Suppressor macrophage (primary cell): ENCODE measurements at places on chromosomes 5 and 9.

DNA sequence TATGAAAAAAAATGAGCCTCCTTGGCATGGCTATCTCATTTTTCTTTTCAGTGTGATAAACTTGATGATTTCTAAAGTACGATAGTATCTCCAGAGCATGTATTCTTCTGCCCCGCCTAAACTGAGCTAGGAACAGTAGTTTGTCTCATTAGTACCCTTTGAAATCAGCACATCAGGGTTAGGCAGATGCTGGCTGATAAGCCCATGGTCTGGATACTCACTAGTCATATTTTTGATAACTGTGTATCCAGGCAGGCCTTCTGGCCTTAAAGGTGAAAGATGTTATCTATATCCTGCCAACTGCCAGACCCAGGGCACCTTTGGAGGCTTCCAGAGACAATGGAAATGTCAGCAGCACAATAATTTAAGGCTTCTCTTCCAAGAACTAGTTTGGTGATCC lies 103.8 kb downstream of the GIN1 start:
- no peak for DNase-seq

- DNase-seq: no peak
These were observed 22.3 kb downstream of the BNC2 start for GRCh38 chr9:16848179-16848578.

- DNase-seq: peak; percentile 19
These were observed 47.5 kb upstream of the PLPP1 start for GRCh38 chr5:55582256-55582655.

GRCh38 chr9:18154661-18155060 lies 319.3 kb upstream of the ADAMTSL1 start:
- no peak for DNase-seq

- no peak for DNase-seq
These were observed 1.8 kb downstream of the ISCA1 start for GRCh38 chr9:86280580-86280979.

DNA sequence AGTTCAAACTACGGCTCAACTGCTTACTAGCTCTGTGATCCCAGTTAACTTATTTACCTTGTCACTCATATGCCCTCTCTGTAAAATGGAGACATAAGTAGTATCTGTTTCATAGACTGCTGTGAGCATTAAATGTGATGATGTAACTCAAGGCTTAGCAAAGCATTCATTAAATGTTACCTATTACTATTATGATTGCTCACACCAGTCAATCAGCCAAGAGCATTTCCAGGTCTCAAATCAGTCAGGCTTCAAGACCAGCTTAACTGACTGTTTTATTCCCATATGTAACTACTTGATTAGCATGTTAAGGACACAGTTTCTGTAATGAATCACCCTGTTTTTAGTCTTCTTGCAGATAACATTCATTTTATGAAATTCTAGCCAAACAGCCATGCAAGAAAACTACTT lies 413.3 kb downstream of the MLLT3 start:
- no peak for DNase-seq

DNA sequence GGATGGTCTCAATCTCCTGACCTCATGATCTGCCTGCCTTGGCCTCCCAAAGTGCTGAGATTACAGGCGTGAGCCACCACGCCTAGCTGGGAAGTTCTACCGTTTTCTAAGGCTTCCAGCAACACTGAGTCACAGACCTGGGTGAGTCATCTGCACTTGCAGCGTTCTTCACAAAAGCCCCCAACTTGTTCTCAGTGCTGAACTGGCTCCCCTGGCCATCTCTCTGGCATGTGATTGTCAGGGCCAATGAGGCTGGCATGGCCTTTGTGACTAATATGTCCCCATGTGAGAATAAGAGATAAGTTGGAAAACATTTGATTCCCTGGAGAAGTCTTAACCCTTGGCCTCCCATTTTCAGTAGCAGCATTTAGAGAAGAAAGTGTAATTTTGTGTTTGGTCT lies 124.4 kb downstream of the WDR41 start:
- no peak for DNase-seq

- no peak for DNase-seq
These were observed 82.8 kb downstream of the DCP2 start for GRCh38 chr5:113059232-113060040.

DNA sequence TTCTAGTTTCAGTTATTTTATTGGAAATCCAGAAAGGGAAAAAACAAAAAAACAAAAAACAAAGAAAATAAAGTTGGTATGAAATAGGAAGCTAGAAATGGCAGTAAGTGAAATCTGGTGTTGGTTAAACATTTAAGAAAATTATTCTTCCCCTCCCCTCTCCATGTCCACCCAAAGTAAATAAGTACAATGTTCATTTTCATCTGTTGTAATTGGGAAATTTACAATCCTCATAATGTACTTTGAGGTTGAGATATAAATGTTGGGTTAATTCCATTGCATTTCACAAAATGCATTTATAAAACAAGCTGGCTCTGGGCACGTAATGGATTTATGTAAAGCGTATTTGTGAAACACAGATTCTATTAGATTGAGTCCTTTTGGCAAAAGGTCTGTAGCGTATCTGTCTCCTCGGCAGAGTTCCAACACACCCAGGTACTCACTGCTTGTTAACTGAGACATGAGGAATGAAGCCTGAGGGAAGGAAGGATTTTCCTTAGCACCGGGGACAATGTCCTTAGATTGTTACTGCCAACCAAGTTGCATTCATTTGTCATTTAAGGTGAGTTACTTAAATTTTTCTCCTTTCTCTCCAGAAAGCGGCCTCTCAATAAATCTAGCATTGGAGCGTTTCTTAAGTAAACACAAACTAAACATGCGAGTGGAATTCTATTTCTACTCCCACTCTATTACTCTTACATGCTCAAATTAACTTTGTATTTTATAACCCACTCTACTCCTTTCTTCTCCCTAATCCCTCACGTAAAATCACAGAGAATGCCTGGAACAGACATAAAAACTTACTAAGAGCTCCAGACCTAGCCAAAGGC lies 912.3 kb upstream of the WWC1 start:
- no peak for DNase-seq

DNA sequence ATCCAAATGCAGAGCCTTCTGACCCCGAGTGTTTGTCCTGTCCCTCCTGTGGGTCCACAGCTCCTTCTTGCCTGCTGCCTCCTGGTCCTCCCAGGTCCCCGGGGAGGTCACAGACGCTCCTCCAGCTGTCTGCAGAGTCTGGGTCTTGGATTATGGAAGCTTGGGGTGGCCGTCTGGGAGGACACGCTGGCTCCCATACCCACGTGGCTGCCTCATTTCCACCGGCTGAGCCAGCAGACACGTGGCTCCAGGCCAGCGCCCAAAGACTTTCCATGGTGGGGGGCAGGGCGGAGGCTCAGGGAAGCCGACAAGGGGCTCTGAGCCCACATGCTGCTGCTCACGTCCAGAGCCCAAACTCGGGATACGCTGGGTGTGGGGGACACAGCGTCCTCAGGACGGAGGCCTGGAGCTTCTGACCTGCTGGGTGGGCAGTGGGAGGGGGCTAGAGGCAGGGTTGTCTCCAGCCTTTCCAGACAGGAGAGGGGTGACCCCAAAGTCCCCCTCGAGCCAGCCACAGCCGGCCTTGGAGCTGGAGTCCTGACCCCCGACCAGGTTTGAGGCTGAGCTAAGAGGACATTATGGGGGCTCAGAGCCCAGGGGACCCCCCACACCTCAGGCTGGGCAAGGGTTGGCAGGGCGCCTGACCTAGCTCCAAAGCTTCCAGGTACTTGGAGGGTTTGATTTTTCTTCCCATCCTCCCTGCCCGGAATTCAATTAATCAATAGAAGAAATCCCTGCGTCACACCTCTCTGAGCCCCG lies 24.2 kb upstream of the RNU6ATAC start:
- DNase-seq: no peak

- no peak for DNase-seq
These were observed 107.6 kb downstream of the SYK start for GRCh38 chr9:90909225-90909624.

DNA sequence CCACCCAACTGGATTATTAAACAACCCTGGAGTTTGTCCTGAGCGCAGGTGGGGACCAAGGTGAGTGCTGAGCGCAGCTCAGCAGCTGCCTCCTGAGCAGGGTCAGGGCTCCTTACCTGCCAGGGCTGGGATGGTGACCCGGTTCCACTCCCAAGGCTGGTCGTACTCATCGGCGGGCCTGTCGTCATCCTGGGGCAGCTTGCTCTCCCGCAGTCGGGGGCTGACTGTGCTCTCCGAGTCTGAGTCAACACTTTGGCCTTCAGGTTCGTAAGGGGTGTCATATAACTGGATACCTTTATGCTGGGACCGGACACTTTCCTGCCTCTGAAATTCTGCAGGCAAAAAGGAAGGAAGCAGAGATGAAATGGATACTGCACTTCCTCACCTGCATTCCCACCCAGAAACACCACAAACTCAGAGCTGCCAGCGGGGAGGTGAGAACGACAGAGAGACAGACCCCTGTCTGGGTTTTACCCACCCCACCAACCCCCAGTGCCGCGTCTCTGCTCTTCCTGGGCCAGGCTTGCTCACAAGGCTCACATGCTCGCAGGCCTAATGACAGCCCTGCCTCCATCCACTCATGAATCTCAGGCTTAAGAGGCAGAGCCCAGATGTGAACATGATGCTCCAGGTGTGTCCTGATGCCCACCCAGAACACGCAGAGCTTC lies 70.7 kb upstream of the SLC25A51 start:
- DNase-seq: no peak

GRCh38 chr5:125326150-125326510 lies 579.7 kb upstream of the ZNF608 start:
- DNase-seq: no peak

GRCh38 chr5:172624083-172624995 lies 16.7 kb upstream of the NEURL1B start:
- no peak for DNase-seq
